Peyer's patch (tissue), 4 donors: ENCODE measurements at places on chromosomes 12 and 14. TPM values are rescaled to one million over a fixed set of nuclear protein-coding genes. Genes with fewer than 3 reads are reported as not detected.

ERP27 gene
- 2.5 TPM for total RNA-seq

TMPRSS12 gene
- total RNA-seq = not detected

SLC25A47 gene
- 0.54 TPM for total RNA-seq

- DNase-seq = no peak
Observed at GRCh38 chr12:124233041-124233796, 61.7 kb upstream of the RFLNA start.

DNA sequence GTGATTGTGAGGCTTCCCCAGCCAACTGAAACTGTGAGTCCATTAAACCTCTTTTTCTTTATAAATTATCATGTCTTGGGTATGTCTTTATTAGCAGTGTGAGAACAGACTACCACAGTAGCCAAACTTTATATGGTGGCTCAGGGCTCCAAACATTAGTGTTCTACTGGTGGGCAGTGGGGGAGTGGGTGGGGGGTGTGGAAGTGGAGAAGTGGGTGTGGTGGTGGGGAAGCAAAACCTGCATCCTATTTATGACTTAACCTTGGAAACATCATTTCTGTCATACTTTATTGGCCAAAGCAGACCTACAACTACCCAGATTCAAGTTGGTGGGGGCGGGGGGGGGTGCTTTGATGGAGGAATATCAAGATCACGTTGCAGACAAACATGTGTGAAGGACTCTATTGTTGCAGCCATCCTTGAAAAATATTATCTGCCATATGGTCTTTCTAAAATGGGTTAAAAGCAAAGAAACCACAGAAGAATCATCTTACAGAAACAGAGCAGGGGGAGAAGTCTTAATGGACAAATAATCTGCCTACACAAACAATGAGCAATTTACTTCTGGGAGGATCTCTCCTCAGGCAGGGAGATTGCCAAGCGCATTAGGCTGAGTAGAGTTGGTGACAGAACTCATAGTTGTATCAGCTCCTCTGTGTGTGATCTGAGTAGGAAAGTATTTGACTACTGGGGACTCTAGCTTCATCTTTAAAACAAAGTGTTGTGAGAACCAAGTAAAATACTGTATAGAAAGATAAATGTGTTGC, 1.4 kb upstream of the PWP1 start:
- no peak for DNase-seq

- no peak for DNase-seq
Observed at GRCh38 chr14:74907744-74908143, 15.3 kb downstream of the RPS6KL1 start.

DNA sequence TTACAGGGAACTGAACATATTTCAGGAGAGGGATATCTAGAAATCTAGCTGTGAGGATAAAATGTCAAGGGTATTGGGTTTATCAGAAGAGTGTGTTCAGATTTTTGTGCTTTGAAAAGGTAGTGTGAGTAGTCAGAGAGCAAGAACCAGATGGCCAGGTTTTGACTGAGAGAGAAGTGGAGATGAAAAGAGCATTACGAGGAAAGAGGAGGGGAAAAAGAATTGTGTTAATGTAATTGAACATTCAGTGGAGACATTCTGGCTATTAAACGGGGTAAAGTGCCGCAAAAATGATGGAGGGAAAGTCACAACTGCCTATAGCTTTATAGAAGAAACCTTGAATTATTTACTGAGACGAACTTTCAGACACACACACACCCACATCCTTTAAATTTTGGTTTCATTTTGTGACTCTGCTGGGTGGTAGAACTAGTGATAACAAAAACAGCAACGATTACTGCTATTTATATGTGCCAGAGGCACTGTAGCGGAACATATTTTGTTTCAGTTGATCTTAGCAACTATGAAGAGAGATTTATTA, 213.6 kb downstream of the ERC1 start:
- DNase-seq = no peak

- no peak for DNase-seq
Observed at GRCh38 chr14:76430017-76430416, 54.1 kb downstream of the ESRRB start.
